ENCODE measurements at places on chromosomes 11 and 22. TPM values are rescaled to one million over a fixed set of nuclear protein-coding genes. Genes with fewer than 3 reads are reported as not detected.

DNA sequence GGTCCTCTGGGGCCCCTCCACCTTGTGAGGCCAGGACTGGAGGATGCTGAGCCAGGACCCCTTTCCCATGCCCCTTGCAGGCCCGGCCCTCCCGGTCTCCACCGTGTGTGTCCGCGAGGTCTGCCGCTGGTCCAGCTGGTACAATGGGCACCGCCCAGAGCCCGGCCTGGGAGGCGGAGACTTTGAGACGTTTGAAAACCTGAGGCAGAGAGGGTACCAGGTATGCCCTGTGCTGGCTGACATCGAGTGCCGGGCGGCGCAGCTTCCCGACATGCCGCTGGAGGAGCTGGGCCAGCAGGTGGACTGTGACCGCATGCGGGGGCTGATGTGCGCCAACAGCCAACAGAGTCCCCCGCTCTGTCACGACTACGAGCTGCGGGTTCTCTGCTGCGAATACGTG is 17.9 kb downstream of the MUC5B start:
- DNase-seq, result no peak
- no peak overlapping the region for H3K27ac ChIP-seq
- no peak overlapping the region for H3K4me3 ChIP-seq
- no peaks in the 10 kb centered on the region for H3K27me3 ChIP-seq
- no peaks in the 10 kb centered on the region for H3K36me3 ChIP-seq

GRCh38 chr11:61111786-61112517 is 9.7 kb downstream of the CD5 start:
- H3K4me1 ChIP-seq, result no peaks in the 10 kb centered on the region
- H3K27me3 ChIP-seq, result peaks cover 41% of the 10 kb centered on the region
- no peak overlapping the region for H3K27ac ChIP-seq

GRCh38 chr11:107916671-107917241 is 11.5 kb upstream of the RAB39A start:
- DNase-seq, result no peak
- no peaks in the 10 kb centered on the region for H3K36me3 ChIP-seq
- no peaks in the 10 kb centered on the region for H3K4me1 ChIP-seq
- no peak overlapping the region for H3K4me3 ChIP-seq

GRCh38 chr11:125345421-125346178 is 150.5 kb downstream of the FEZ1 start:
- no peak overlapping the region for H3K27ac ChIP-seq
- H3K4me1 ChIP-seq, result peaks cover 2% of the 10 kb centered on the region
- H3K36me3 ChIP-seq, result no peaks in the 10 kb centered on the region
- H3K27me3 ChIP-seq, result no peaks in the 10 kb centered on the region
- DNase-seq, result peak; percentile 67
- H3K4me3 ChIP-seq, result no peak overlapping the region

GRCh38 chr22:41842996-41843970 is 10.4 kb downstream of the SREBF2 start:
- H3K36me3 ChIP-seq, result peaks cover 3% of the 10 kb centered on the region
- H3K4me3 ChIP-seq, result no peak overlapping the region
- H3K27me3 ChIP-seq, result no peaks in the 10 kb centered on the region
- DNase-seq, result no peak
- H3K27ac ChIP-seq, result no peak overlapping the region

DNA sequence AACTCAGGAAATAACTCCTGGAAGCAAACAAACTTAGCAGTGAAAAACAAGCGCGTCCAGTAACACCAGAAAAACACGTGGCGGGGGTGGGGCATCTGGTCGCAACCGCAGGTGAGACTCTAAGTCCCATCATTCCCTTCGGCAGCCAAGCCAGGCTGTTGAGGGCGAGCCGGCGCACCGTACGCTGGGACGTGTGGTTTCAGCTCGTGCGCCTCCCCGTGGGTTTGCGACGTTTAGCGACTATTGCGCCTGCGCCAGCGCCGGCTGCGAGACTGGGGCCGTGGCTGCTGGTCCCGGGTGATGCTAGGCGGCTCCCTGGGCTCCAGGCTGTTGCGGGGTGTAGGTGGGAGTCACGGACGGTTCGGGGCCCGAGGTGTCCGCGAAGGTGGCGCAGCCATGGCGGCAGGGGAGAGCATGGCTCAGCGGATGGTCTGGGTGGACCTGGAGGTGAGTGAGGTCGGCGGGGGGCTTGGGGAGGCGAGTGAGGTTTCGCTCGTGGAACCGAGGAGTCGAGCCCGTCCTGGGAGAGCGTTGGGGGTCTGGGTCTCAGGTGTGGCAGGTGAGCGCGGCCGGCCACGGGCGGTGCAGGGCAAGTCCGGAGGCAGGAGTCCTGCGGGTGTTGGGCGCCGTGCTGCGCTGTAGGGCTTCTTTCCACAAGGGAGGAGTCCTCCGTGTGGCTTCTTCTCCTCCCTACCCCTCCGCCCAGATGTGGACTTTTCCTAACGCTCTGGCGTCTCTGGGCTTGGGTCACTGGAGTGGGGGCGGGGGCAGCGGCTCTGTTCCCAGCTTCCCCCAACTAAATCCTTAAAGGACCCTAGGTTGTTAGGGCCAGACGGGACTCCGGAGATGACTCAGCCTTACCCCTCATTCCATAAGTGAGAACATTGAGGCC is at the start of gene REXO2:
REXO2 (plus strand) TSS at position 239 of the 892 bp plus-strand sequence; CDS start at position 301, 62 bp downstream.
- peak within 1 kb of the TSS; percentile 90 for H3K27ac ChIP-seq
- peak within 1 kb of the TSS; percentile 89 for H3K4me3 ChIP-seq
- peaks cover 4% of the 10 kb centered on the region for H3K36me3 ChIP-seq
- no peaks in the 10 kb centered on the region for H3K27me3 ChIP-seq

Gene FADS1
- 16.9 TPM for total RNA-seq

Gene MTNR1B
- total RNA-seq, result not detected

DNA sequence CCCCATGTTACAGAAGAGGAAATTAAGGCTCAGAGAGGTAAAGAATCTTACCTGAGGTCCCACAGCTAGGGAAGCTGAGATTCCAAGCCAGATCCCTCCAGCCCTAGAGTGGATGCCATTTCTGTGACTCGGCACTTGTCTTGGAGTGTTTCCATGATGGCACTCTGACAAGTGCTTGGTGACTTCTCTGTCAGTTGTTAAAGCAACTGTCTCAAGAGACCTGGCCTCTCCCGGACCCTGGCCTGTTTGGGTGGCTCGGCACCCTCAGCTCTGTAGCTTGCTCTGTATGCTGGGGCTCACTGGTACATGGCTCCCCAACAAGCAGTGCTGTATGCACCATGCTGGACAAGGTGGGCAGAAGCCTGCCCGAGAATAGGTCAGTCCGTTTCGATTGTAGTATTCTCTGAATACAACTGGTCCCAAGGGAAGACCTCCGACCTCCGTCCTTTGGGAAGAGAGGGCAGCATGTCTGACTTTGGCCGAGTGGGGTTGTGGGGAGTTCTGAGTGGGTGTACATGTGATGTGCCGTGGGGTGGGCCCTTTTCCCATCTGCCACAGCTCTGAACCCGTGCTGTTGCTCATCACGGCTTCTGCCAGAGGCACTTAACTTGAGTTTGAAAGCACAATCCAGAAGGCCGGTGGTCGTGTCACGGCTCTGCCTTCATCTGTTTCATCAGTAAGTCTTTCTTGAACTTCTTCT is 12.4 kb downstream of the ACO2 start:
- H3K27me3 ChIP-seq, result no peaks in the 10 kb centered on the region
- H3K27ac ChIP-seq, result no peak overlapping the region
- H3K4me3 ChIP-seq, result no peak overlapping the region
- H3K4me1 ChIP-seq, result peaks cover 37% of the 10 kb centered on the region
- peak; percentile 54 for DNase-seq
- H3K36me3 ChIP-seq, result no peaks in the 10 kb centered on the region

Gene TNNI2
- not detected for total RNA-seq

Gene BMAL1
- 13.1 TPM for total RNA-seq

GRCh38 chr11:26186389-26186788 is 145.5 kb upstream of the ANO3 start:
- peaks cover 13% of the 10 kb centered on the region for H3K4me1 ChIP-seq
- H3K27ac ChIP-seq, result no peak overlapping the region
- no peak overlapping the region for H3K4me3 ChIP-seq
- no peaks in the 10 kb centered on the region for H3K27me3 ChIP-seq

DNA sequence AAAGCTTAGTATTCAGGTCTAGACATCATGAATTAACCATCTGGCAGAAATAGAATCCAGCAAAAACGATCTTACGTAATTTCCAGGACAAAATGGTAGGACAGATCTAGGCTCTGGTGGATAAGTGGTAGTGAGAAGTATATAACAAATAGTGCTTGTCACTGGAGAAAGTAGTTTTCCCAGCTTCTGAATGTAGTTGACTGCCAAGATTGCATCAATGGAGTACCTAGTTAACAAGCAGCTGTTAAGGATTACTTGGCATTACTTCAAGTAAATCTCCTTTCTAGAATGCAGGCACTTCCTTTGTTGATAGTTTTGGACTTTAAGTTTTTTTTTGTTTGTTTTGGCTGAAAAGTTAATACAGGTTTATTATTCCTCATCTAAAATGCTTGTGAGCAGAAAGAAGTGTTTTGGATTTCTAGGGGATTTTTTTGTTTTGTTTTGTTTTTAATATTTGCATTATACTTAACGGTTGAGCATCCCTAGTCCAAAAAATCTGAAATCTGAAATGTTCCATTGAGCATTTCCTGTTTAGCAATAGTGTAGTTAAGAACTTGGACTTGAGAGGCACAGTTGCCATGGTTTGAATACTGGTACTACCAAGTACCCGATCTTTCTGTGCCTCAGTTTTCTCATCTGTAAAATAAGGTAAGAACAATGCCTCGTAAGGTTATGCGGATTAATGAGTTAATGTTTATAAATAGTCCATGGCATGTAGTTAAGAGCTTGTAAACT is 20.3 kb downstream of the FAM118B start:
- H3K27me3 ChIP-seq, result no peaks in the 10 kb centered on the region
- peaks cover 2% of the 10 kb centered on the region for H3K36me3 ChIP-seq
- DNase-seq, result peak; percentile 66
- H3K4me1 ChIP-seq, result peaks cover 1% of the 10 kb centered on the region
- no peak overlapping the region for H3K4me3 ChIP-seq
- no peak overlapping the region for H3K27ac ChIP-seq

DNA sequence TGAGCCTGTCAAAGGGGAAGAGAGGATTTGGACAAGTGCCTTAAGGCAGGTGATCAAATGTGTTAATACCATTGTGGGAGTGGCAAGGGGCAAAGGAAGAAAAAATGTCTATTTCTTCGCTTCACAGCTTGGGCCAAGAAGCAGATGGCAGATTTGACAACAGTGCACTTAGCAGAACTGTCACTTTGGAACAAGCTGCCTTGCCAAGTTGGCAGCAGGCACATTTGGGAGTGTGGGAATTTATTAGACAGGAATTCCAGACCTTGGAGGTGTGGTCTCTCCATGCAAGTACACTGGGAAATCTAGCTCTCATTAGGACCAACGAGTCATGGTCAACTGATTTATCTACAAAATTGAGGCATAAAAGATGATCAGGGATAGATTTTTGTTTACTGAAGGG is 265.1 kb downstream of the NELL1 start:
- H3K4me3 ChIP-seq, result no peak overlapping the region
- no peak overlapping the region for H3K27ac ChIP-seq
- no peaks in the 10 kb centered on the region for H3K4me1 ChIP-seq
- no peaks in the 10 kb centered on the region for H3K36me3 ChIP-seq
- no peaks in the 10 kb centered on the region for H3K27me3 ChIP-seq

GRCh38 chr11:34964610-34965331 is 48.4 kb downstream of the PDHX start:
- no peak for DNase-seq
- no peaks in the 10 kb centered on the region for H3K27me3 ChIP-seq
- H3K27ac ChIP-seq, result no peak overlapping the region
- no peaks in the 10 kb centered on the region for H3K4me1 ChIP-seq
- peaks cover 20% of the 10 kb centered on the region for H3K36me3 ChIP-seq

GRCh38 chr11:64778223-64778472 is 194 bp downstream of the SF1 start:
- H3K4me3 ChIP-seq, result peak overlapping the region; percentile 94
- H3K36me3 ChIP-seq, result peaks cover 24% of the 10 kb centered on the region
- H3K4me1 ChIP-seq, result peaks cover 2% of the 10 kb centered on the region

DNA sequence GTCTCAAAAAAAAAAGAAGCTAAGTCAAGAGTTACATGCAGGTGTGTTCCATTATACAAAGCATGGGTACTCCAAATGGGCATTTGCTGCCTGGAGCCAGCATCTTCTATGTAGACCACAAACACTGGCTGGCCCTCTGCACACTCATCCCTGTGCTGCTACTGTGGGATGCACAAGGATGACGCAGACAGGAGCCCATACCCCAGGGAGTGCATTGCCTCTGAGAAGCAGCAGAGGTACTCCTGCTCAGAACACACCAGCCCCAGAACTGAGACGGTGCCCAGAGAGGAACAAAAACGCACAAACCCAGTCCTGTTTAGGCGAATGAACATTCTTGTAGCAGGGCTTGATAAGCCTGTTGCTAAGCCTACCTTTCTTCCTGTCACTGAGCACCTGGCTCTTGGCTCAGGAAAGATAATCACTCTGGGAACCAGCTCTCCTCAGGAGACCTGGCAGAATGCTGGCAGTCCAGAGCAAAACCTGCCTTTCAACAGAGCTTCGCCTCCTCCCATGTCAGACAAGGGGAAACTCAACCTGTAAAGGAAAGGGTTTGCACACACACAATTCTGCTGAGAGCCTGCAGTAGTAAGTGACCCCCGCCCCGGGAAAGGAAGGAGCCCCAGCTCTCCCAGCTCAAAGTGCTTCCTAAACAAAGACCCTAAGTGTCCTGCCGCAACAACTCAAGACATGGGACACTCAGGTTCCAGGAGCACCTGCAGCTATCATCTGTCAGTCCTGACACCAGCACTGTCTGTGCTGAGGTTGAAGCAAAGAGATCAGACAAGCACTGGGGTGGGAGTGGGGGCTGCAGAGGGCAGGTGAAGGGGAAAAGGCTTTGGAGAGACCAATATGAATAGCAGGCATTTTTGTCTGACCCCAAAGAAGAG is 145.7 kb downstream of the TENM4 start:
- H3K4me1 ChIP-seq, result no peaks in the 10 kb centered on the region
- DNase-seq, result no peak
- no peaks in the 10 kb centered on the region for H3K27me3 ChIP-seq
- H3K36me3 ChIP-seq, result peaks cover 6% of the 10 kb centered on the region
- H3K4me3 ChIP-seq, result no peak overlapping the region

- DNase-seq, result peak; percentile 88
- peak overlapping the region; percentile 63 for H3K27ac ChIP-seq
- no peak overlapping the region for H3K4me3 ChIP-seq
- H3K4me1 ChIP-seq, result peaks cover 26% of the 10 kb centered on the region
Observed at GRCh38 chr11:27217948-27218420, 145.0 kb downstream of the CCDC34 start.

DNA sequence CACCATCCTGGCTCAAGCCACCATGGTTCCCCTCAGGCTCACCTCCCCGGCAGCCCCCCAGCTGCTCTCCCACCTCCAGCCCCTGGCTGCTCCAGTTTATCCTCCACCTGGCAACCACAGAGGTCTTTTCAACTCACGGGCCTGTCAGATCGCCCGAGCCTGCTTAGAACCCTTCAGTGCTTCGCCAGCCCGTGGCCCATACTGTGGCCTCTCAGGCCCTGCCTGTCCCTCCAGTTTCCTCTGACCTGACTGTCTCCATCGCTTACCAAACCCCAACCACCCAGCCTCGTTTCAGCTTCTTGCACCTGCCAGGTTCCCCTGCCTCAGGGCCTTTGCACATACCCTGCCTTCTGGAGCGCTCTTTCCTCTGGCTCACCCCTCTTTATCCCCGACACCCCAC is 6.9 kb downstream of the KCNC1 start:
- no peaks in the 10 kb centered on the region for H3K36me3 ChIP-seq
- H3K27me3 ChIP-seq, result peaks cover 47% of the 10 kb centered on the region
- H3K4me1 ChIP-seq, result no peaks in the 10 kb centered on the region
- H3K4me3 ChIP-seq, result no peak overlapping the region
